ENCODE measurements at places on chromosomes 2 and 18. TPM values are rescaled to one million over a fixed set of nuclear protein-coding genes. Genes with fewer than 3 reads are reported as not detected.

The SGPP2 gene
- total RNA-seq = 0.38 TPM

The KLF11 gene
- total RNA-seq = 8.9 TPM

The C1QL2 gene
- not detected for total RNA-seq

The FBXO15 gene
- total RNA-seq = 0.43 TPM

The CCDC74B gene
- total RNA-seq = 0.71 TPM

The SPATS2L gene
- 23.5 TPM for total RNA-seq

The PPP1R1C gene
- not detected for total RNA-seq

The CDH19 gene
- total RNA-seq = not detected

The SERPINB11 gene
- not detected for total RNA-seq

The LRATD1 gene
- total RNA-seq = not detected

The LIMS3 gene
- total RNA-seq = 2.5 TPM

The OTOF gene
- total RNA-seq = 0.67 TPM

The DYNAP gene
- total RNA-seq = not detected

The IL1RL1 gene
- 0.19 TPM for total RNA-seq

The GBX2 gene
- not detected for total RNA-seq

The SPDYA gene
- total RNA-seq = 1.3 TPM

The RPRM gene
- not detected for total RNA-seq

The PLEKHM3 gene
- 6.8 TPM for total RNA-seq

The PJVK gene
- total RNA-seq = 2.2 TPM

The CYP27C1 gene
- not detected for total RNA-seq

The UGT1A5 gene
- not detected for total RNA-seq

The NPAS2 gene
- total RNA-seq = 10.2 TPM

The SOWAHC gene
- total RNA-seq = 0.24 TPM

The NEU4 gene
- not detected for total RNA-seq

The PPP1CB gene
- 232 TPM for total RNA-seq

The PLEK gene
- total RNA-seq = 1.9 TPM

The COLEC11 gene
- not detected for total RNA-seq

The PLCL1 gene
- 2.2 TPM for total RNA-seq

The GRP gene
- not detected for total RNA-seq

The FMNL2 gene
- 0.75 TPM for total RNA-seq

The RNF125 gene
- 35.2 TPM for total RNA-seq

The PIKFYVE gene
- total RNA-seq = 33.9 TPM

The SPATA3 gene
- not detected for total RNA-seq

The SLC19A3 gene
- not detected for total RNA-seq

The CIB4 gene
- total RNA-seq = not detected

The SCG2 gene
- not detected for total RNA-seq

The LRPPRC gene
- 73.2 TPM for total RNA-seq

The PLEKHA3 gene
- total RNA-seq = 21.2 TPM

The LDLRAD4 gene
- 28.9 TPM for total RNA-seq

The OTOS gene
- total RNA-seq = not detected

The CFAP65 gene
- not detected for total RNA-seq

The AFF3 gene
- 12.2 TPM for total RNA-seq

The EVX2 gene
- not detected for total RNA-seq

The RTN4 gene
- 71.1 TPM for total RNA-seq

The COL4A3 gene
- total RNA-seq = not detected

The CEBPZOS gene
- total RNA-seq = 32.7 TPM

The LCT gene
- not detected for total RNA-seq

The ADNP2 gene
- total RNA-seq = 19.3 TPM

The CERKL gene
- total RNA-seq = not detected

The KHK gene
- total RNA-seq = 10.1 TPM

The SLC9A4 gene
- 0.13 TPM for total RNA-seq

The MPP4 gene
- not detected for total RNA-seq

The IFIH1 gene
- total RNA-seq = 23.1 TPM

The CRYBA2 gene
- not detected for total RNA-seq

Measured in activated naive CD4-positive, alpha-beta T cell treated with anti-CD3 and anti-CD28 coated beads, Interleukin-2, amount 10 ng/mL, durations not matched to agents 5 hours and 36 hours (primary cell).